ENCODE measurements at places on chromosomes 5 and 9.
A peak's percentile ranks its signal among the peaks of the same experiment; 100 is the strongest.

GRCh38 chr9:76878933-76879332 lies 27.0 kb downstream of the PRUNE2 start:
- no peak overlapping the region for H3K4me3 ChIP-seq
- no peak for DNase-seq
- H3K36me3 ChIP-seq: no peaks in the 10 kb centered on the region
- H3K27ac ChIP-seq: no peak overlapping the region
- H3K27me3 ChIP-seq: peaks cover 1% of the 10 kb centered on the region

GRCh38 chr5:142427015-142427364 lies 102.2 kb upstream of the SPRY4 start:
- H3K27ac ChIP-seq: no peak overlapping the region
- H3K36me3 ChIP-seq: no peaks in the 10 kb centered on the region
- DNase-seq: no peak
- no peak overlapping the region for H3K4me3 ChIP-seq

GRCh38 chr5:91049800-91050199 lies 333.3 kb downstream of the ARRDC3 start:
- no peak overlapping the region for H3K4me3 ChIP-seq
- DNase-seq: no peak
- peaks cover 2% of the 10 kb centered on the region for H3K36me3 ChIP-seq
- H3K27me3 ChIP-seq: no peaks in the 10 kb centered on the region
- no peak overlapping the region for H3K27ac ChIP-seq

DNA sequence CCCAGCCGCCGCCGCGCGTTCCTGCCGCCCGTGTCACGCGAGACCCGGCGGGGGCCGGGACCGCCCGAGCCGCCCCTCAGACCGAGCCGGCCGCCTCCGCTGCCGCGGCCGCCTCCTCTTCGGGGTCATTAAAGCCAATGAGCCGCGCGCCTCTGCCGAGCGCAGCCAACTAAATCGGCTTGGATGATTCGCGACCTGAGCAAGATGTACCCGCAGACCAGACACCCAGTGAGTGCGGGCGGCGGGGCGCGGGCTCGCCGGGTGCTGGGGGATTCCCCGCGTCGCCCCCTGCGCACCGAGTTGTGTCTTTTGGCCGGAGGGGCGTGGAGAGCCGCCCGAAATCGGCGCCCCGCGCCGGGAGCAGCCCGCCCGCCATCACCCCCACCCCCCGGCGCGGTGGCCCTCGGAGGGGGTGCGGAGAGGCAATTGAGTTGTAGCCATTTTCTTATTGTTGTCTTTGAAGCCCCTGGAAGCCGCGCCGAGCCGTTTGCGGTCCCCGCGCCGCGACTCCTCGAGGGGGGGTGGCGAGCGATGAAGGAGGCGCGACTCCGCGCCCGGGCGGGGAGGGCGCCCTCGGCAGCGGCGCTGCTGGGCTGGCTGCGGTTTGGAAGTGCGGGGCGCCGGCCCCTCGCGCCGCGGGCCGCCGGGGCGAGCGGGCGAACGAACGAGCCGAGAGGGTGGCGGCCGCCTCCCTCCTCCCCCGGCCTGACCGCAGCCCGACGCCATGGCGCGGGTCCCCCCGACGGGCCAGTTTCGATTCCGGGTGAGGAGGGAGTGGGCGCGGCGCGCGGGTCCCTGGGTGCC lies 1.0 kb downstream of the TLE4 start:
- peaks cover 7% of the 10 kb centered on the region for H3K27me3 ChIP-seq
- peak overlapping the region; percentile 96 for H3K4me3 ChIP-seq
- H3K36me3 ChIP-seq: peaks cover 5% of the 10 kb centered on the region
- DNase-seq: peak; percentile 71
- no peak overlapping the region for H3K27ac ChIP-seq

GRCh38 chr5:51479840-51480239 lies 96.6 kb downstream of the ISL1 start:
- H3K27me3 ChIP-seq: no peaks in the 10 kb centered on the region
- DNase-seq: no peak
- no peaks in the 10 kb centered on the region for H3K36me3 ChIP-seq
- no peak overlapping the region for H3K27ac ChIP-seq
- H3K4me3 ChIP-seq: no peak overlapping the region
- H3K4me1 ChIP-seq: no peaks in the 10 kb centered on the region

- no peaks in the 10 kb centered on the region for H3K36me3 ChIP-seq
- DNase-seq: no peak
- peaks cover 12% of the 10 kb centered on the region for H3K27me3 ChIP-seq
- no peak overlapping the region for H3K4me3 ChIP-seq
Measured at GRCh38 chr5:173297813-173298212, 30.4 kb downstream of the STC2 start.

GRCh38 chr5:122120957-122121356 lies 8.4 kb upstream of the ZNF474 start:
- no peak for DNase-seq
- no peaks in the 10 kb centered on the region for H3K36me3 ChIP-seq

DNA sequence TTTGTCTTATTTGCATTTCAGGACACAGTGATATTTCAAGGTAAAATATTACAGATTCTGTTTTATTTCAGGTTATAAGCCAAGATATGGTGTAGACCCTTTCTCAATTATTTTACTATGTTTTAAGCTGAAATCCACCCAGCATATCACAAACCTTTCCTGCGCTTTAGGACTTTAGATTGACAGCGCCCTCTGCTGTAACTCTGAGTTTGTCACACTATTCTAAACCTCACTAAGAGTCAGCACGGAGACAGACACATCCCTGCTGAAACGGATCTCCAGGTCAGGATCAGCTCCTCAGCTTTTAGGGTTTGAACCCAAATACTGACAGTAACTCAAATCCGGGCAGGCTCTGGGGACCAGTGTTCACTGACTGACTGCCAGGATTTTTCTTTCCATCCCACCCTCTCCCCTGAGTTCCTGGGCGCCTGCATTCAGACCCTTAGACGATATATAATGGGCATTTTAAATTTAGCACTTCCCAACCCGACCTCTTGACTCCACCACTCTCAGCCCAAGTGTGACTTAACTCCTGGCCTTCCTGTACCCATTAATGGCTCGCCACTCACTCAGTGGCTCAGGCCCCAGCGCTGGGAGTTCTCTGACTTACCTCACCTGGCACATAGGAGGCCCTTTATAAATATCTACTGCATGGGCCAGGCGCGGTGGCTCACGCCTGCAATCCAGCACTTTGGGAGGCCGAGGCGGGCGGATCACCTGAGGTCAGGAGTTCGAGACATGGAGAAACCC lies 33.5 kb downstream of the TLX3 start:
- H3K4me1 ChIP-seq: peaks cover 11% of the 10 kb centered on the region
- DNase-seq: peak; percentile 47
- H3K27ac ChIP-seq: no peak overlapping the region
- H3K36me3 ChIP-seq: no peaks in the 10 kb centered on the region

- DNase-seq: no peak
- peaks cover 8% of the 10 kb centered on the region for H3K27me3 ChIP-seq
- no peak overlapping the region for H3K4me3 ChIP-seq
- H3K27ac ChIP-seq: no peak overlapping the region
- H3K36me3 ChIP-seq: peaks cover 16% of the 10 kb centered on the region
Measured at GRCh38 chr5:981456-981855, 27.1 kb upstream of the NKD2 start.

Measured in glutamatergic neuron (in vitro differentiated cells).